ENCODE measurements at places on chromosomes 12 and 14.
A peak's percentile ranks its signal among the peaks of the same experiment; 100 is the strongest.

GRCh38 chr12:67540920-67541624 lies 107.5 kb upstream of the DYRK2 start:
- DNase-seq: no peak

GRCh38 chr12:6294156-6295093 lies 16.1 kb upstream of the PLEKHG6 start:
- DNase-seq: no peak

GRCh38 chr12:45130881-45131281 lies 80.0 kb upstream of the DBX2 start:
- peak; percentile 58 for DNase-seq

GRCh38 chr12:108596854-108597558 lies 878 bp downstream of the TMEM119 start:
- no peak for DNase-seq

- DNase-seq: no peak
These were observed 18.2 kb downstream of the CD9 start for GRCh38 chr12:6218347-6218925.

GRCh38 chr12:67916266-67916970 lies 72.8 kb upstream of the IFNG-AS1 start:
- peak; percentile 26 for DNase-seq

DNA sequence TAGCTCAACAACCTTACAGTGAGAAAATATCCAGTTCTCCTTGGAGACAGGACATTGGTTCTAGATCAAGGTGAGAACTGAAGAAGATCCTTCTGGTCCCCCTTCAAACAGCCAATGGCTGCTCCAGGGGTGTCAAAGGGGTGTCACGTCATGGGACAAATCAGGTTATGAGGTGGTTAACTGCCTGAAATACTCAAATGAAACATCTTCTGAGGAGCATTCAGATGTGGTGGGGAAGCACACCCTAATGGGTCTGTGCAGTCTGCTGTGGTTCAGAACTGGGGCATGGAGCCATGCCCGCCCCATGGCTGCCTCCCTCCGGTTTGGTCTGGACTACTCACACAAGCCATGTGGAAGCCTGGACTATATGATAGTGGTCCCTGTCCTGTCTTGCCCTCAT lies 52.4 kb upstream of the PARP11 start:
- DNase-seq: no peak

DNA sequence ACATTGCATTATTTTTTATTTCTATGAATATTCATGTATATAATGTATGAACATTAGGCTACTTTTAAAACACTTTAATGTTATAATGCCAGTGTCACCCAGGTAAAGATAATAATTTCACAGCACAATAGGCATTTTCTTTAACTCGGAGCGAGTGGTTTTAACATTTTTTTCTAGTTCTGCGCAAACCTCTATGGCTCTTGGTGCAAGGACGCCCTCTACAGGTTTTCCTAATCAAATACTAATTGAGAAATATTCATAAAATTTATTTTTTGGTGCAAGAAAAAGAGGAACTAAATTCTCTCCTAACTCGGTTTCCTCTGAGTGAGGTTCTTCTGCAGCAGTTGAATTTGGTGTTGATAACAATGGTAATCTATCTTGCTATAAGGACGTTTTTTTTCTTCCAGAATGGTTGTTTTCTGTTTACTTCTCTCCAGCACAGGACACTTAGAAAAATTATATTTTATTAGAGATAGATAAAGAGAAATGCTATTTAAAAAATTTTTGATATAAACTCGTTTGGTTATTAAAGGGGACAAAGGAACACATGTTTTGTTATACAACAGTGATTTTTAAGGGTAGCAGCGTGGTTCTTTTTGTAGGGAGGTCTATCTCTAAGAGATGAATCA lies 2.4 kb upstream of the WIF1 start:
- DNase-seq: no peak

GRCh38 chr12:131862084-131862441 lies 32.4 kb upstream of the ULK1 start:
- no peak for DNase-seq

GRCh38 chr14:36426113-36426512 lies 93.9 kb downstream of the NKX2-1 start:
- DNase-seq: no peak

DNA sequence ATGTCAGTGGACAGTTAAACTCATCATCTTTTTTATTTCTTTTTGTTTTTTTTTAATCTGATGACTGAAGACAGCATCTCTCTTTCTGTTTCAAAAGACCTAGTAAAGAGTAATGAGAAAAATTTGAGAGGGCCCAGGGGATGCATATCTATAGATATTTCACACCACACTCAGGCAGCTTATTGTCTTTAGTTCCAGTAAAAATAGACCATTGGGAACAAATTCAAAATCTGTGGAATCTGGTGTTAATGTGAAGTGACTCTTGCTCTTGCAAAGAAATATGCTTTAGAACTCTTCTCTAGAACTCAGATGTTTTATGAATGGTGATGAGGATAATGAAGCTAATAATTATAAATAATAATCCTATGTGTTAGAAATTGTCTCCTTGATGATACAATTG lies 214.5 kb upstream of the ATP2B1 start:
- DNase-seq: no peak

DNA sequence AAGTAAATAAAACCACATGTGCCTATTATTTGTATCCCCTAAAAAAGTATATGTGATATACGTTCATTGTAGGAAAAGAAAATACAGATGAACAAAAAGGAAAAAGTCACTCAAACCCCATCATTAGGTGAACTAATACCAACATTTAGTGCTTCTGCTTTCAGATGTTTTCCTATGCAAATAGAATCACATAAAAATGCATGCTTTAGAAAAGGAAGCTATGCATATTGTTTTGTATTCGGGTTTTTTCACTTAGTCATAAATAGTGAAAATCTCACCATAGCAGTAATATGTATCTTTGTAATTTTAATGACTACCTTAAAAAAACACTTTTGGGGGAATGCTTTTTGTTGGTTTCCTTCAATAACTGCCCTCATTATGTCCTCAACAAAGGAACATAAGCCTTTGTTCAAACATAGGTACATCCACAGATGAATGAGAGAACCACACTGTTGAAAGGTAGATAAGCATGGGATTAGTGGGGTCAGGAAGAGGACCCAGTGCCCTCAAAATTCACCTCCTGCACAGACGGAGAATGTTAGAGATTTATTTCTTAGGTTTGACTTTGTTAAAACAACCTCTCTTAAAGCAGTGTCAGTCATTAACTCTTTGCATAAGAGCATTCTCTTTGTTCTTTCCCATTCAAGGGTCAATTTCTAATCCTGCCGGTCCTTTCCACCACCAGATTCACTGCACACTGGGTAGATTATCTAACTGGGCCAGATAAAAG lies 6.5 kb downstream of the AMDHD1 start:
- no peak for DNase-seq
